T-cell (primary cell): ENCODE measurements at places on chromosomes 4 and X.

GRCh38 chrX:151984902-151985301 lies 10.4 kb upstream of the GABRE start:
- DNase-seq = no peak

DNA sequence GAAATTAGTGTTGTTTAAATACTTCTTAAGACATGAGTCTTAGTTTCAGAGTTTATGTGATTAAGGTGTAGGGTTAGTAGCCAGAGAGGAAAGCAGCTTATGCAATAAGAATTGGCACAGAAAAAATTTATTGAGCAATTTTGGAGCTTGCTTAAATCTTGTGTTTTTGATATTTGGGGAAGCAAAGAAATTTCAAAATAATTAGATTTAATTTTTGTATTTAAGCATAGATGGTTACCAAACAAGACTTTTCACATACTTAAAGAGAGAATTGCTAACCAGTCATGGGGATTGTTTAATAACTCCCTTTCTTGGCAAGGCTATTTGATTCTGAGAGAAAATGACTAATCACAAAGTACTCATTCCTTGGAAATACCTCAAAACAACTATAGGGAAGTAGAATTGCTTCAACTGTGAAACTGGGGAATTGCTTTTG lies 202.0 kb upstream of the GRID2 start:
- no peak for DNase-seq

DNA sequence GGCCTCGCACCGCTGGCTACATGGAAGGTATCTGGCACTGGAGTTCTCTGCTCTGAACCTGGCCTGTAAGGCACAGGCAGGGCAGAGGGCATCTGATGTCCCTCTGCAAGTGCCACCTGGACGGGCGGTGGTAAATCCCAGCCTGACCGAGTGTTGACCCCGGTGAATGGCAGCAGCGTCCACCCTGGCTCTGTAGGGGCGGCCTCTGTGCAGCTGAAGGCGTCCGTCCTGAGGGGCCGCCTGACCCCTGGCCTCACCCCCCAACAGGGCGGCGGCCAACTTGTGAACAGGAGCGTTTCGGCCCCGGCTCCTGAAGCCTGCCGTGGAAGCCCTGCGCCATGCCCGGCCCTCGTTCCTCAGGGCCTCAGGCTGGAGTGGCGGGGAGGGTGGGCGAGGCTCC lies 51.4 kb downstream of the CPZ start:
- DNase-seq = no peak

DNA sequence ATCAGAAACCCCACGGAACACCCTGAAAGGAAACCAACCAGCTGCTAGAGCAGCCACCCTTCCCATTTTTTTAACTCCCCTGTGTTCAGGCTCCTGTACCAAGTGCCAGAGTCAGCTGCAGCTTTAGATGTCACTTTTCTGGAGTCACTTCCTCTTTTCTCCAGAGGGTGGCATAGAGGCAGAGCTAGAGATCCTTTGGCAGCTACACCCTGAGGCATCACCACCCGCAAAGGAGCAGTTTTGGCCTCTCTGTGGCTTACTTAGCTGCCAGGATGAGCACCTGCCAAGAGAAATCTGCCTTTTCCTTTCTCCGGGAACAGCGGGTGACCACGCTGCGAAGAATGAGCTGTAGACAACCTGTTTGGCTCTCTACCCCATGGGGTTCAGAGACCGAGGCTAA lies 58.0 kb upstream of the CHRDL1 start:
- DNase-seq = no peak

DNA sequence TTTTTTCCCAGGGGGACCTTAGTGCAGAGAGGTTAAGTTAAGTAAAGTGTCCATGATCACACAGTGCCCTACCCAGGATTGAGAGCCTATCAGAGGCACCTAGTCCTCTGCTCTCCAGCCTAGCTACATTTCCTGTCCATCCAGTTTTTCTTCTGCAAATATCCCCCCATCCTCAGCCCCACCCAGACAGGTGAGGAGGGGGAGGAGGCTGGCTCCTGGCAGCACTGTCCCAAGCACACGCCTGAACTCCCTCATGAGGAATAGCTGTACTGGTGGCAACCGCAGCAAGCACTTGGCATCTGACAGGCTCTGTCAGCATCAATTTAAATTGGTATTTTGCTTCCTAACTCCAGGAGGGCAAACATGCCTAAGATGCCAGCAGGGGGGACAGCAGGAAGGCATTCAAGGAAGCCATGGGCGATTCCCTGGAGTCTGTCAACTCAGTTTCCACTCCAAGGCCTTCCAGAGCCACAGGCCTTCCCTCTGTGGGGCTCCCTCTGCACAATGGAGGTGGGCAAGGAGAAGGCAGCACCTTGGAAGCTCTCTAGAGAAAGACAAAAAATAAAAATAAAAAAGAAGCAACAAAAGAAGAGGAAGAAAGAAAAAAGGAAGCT lies 6.4 kb upstream of the FRMPD3 start:
- DNase-seq = no peak

DNA sequence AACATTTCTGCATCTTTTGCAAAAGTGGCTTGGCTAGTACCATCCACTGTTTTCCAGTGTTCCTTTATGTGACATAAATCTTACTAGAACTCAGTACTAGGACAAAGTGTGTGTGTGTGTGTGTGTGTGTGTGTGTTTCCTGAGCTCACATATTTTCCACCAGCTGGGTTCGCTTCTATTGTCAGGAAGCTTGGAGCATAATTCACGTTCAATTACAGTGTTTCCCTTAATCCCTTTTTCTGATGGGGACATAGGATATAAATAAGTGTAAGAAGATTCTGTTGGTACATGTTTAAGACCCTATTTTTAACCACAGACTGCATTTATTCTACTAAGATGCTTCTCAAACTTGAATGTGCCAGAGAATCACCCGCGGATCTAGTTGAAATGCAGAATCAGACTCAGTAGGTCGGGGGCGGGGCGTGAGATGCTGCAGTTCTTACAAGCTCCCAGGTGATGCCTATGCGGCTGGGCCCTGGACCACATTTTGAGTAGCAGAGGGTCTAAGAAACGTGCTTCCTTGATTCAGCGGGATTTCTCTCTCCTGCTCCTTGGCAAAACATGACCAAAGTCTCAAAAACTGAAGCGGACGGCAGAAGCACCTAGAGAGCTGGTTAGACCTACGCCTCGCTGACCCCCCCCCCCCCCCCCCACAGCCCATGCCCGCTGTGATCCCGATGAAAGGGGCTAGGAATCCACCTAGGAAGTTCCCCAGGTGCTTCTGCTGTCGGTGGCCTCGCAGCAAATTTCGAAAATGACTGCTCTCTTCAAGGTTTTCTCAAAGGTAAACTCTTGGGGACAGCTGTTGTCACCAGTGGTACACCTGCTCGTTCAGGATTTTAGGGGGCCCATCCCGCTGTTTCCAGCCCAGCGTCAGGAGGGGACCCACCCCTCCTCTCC lies 797 bp downstream of the CD99L2 start:
- DNase-seq = peak; percentile 45

DNA sequence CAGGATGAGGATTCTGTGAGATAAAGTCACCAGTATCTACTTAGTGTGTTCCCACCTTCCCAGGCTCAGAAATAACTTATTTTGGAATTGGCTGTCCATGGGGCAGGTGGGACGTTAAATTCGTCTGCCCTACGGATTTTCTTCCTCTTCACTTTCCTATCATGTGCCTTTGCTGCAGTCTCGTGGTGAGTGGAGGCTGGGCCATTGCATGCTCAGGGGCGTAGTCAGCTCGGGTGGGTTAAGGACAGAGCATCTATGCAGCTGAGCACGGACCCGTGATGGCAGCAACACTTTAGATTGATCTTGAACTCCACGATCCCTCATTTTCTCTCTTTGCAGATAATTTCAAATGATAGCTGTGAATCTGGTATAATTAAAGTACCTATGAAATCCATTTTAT lies 51.5 kb downstream of the CLDN22 start:
- no peak for DNase-seq
